Adrenal gland (tissue), 19 donors: ENCODE measurements at places on chromosomes 1 and 21. TPM values are rescaled to one million over a fixed set of nuclear protein-coding genes. Genes with fewer than 3 reads are reported as not detected.

The FCRL5 gene
- total RNA-seq, result 0.14 TPM

The NBPF6 gene
- 0.14 TPM for total RNA-seq

- no peak overlapping the region for H3K27ac ChIP-seq
- no peak overlapping the region for H3K4me3 ChIP-seq
- H3K4me1 ChIP-seq, result no peaks in the 10 kb centered on the region
- no peak for DNase-seq
Measured at GRCh38 chr1:185435696-185436379, 118.8 kb upstream of the IVNS1ABP start.

GRCh38 chr1:183656355-183656754 is 3.2 kb upstream of the APOBEC4 start:
- no peak overlapping the region for H3K27ac ChIP-seq
- DNase-seq, result no peak
- H3K4me1 ChIP-seq, result peaks cover 16% of the 10 kb centered on the region
- no peak overlapping the region for H3K4me3 ChIP-seq

GRCh38 chr1:169925505-169926482 is 32.1 kb upstream of the SCYL3 start:
- H3K27ac ChIP-seq, result no peak overlapping the region
- H3K4me3 ChIP-seq, result no peak overlapping the region
- no peak for DNase-seq
- no peaks in the 10 kb centered on the region for H3K36me3 ChIP-seq

GRCh38 chr1:40853113-40853884 is 8.9 kb downstream of the CITED4 start:
- DNase-seq, result no peak
- H3K27me3 ChIP-seq, result no peaks in the 10 kb centered on the region
- H3K27ac ChIP-seq, result no peak overlapping the region
- no peak overlapping the region for H3K4me3 ChIP-seq
- no peaks in the 10 kb centered on the region for H3K4me1 ChIP-seq

GRCh38 chr1:196669693-196670092 is 17.9 kb downstream of the CFH start:
- DNase-seq, result no peak
- H3K36me3 ChIP-seq, result no peaks in the 10 kb centered on the region
- no peaks in the 10 kb centered on the region for H3K27me3 ChIP-seq
- H3K4me1 ChIP-seq, result no peaks in the 10 kb centered on the region
- no peak overlapping the region for H3K27ac ChIP-seq

- no peaks in the 10 kb centered on the region for H3K36me3 ChIP-seq
- H3K27me3 ChIP-seq, result no peaks in the 10 kb centered on the region
Measured at GRCh38 chr1:203442821-203443220, 32.8 kb upstream of the PRELP start.

DNA sequence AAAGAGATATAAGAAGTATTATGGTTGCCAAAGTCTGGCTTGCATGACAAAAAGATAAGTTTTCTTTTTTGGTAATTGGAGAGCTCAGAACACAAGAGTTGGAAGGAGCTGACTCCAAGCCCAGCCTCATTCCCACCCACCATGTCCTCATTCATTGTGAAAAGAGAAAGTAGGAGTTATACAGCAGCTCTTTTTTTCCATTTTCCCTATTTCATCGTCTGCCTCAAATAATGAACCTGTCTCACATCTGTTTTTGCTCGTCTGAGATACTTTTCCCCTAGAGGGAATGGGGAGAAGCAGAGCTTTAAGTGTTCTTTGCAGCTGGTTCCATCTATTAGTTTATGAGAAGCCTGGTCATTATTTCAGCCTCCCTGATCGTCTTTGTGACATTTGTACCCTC is 34.7 kb downstream of the AGT start:
- no peak overlapping the region for H3K4me3 ChIP-seq
- no peaks in the 10 kb centered on the region for H3K36me3 ChIP-seq
- DNase-seq, result no peak
- no peaks in the 10 kb centered on the region for H3K27me3 ChIP-seq

- DNase-seq, result no peak
- no peak overlapping the region for H3K4me3 ChIP-seq
- no peak overlapping the region for H3K27ac ChIP-seq
- no peaks in the 10 kb centered on the region for H3K36me3 ChIP-seq
- peaks cover 24% of the 10 kb centered on the region for H3K4me1 ChIP-seq
Measured at GRCh38 chr1:222787729-222788128, 27.1 kb upstream of the DISP1 start.

GRCh38 chr1:208763971-208764370 is 519.8 kb upstream of the PLXNA2 start:
- H3K4me3 ChIP-seq, result no peak overlapping the region
- H3K27me3 ChIP-seq, result no peaks in the 10 kb centered on the region
- DNase-seq, result no peak
- no peak overlapping the region for H3K27ac ChIP-seq

The NKAIN1 gene
- 2.9 TPM for total RNA-seq
